ENCODE measurements at places on chromosomes 16 and 17.

- no peak overlapping the region for H3K4me3 ChIP-seq
- no peak for DNase-seq
- no peak overlapping the region for H3K27ac ChIP-seq
- no peaks in the 10 kb centered on the region for H3K27me3 ChIP-seq
- H3K4me1 ChIP-seq = no peaks in the 10 kb centered on the region
These were observed 190.2 kb downstream of the SOX9 start for GRCh38 chr17:72311004-72311403.

DNA sequence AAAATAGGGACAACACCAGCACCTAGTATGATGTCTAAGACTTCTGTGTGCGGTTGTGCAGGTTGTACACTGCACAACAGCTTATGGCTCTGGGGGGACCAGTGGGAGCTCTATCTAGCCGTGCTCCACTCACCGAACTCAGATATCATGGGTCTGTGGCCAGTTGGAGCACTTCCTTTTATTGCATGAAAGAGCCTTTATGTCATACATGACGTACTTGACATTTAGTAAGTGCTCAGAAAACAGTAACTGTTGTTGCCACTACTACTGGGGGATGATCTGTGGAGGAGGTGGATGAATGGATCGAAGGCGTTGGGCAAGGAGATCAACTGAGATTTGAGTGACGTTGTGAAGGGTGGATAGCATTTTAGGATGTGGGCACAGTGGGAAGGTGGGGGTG, 368.8 kb downstream of the SNX29 start:
- no peaks in the 10 kb centered on the region for H3K27me3 ChIP-seq
- no peak overlapping the region for H3K4me3 ChIP-seq
- H3K27ac ChIP-seq = no peak overlapping the region
- no peak for DNase-seq

DNA sequence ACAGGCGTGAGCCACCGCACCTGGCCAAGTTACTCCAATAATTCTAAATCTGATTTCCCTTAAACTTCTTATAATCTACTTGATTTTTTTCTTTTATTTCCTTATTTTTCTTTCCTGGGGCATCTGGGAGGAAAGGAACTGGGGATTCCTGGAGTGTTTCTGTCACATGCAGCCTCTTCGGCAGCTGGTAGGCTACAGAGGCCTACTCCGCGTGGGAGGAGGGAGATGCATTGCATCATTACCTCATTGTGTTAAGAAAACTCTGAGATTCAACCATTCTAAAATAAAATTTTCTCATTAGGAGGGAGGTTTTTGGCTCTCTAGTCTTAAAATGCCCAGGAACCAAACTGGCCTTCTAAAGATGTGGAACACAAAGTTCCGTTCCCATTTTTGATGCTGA, 64.0 kb downstream of the SOX9 start:
- no peak overlapping the region for H3K4me3 ChIP-seq
- no peak overlapping the region for H3K27ac ChIP-seq
- H3K36me3 ChIP-seq = no peaks in the 10 kb centered on the region
- H3K27me3 ChIP-seq = no peaks in the 10 kb centered on the region

- no peaks in the 10 kb centered on the region for H3K27me3 ChIP-seq
- H3K27ac ChIP-seq = no peak overlapping the region
- H3K4me3 ChIP-seq = no peak overlapping the region
These were observed 10.7 kb upstream of the KCNJ2 start for GRCh38 chr17:70158591-70158990.

GRCh38 chr16:68383858-68384257, 64.5 kb downstream of the SMPD3 start:
- no peaks in the 10 kb centered on the region for H3K27me3 ChIP-seq
- H3K27ac ChIP-seq = no peak overlapping the region
- H3K36me3 ChIP-seq = no peaks in the 10 kb centered on the region
- DNase-seq = no peak

DNA sequence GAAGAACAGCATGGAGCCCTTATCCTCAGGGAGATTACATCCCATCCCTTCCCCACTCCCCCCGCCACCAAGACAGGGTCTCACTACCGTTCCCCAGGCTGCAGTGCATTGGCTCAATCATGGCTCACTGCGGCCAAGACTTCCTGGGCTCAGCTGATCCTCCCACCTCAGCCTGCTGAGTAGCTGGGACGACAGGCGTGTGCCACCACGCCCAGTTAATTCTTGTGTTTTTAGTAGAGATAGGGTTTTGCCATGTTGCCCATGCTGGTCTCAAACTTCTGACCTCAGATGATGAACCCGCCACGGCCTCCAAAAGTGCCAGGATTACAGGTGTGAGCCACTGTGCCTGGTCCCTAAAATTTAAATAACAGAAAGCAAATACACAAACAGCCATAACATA, 48.8 kb downstream of the STH start:
- no peak overlapping the region for H3K27ac ChIP-seq
- no peak overlapping the region for H3K4me3 ChIP-seq
- no peak for DNase-seq
- H3K36me3 ChIP-seq = peaks cover 73% of the 10 kb centered on the region
- H3K27me3 ChIP-seq = no peaks in the 10 kb centered on the region

DNA sequence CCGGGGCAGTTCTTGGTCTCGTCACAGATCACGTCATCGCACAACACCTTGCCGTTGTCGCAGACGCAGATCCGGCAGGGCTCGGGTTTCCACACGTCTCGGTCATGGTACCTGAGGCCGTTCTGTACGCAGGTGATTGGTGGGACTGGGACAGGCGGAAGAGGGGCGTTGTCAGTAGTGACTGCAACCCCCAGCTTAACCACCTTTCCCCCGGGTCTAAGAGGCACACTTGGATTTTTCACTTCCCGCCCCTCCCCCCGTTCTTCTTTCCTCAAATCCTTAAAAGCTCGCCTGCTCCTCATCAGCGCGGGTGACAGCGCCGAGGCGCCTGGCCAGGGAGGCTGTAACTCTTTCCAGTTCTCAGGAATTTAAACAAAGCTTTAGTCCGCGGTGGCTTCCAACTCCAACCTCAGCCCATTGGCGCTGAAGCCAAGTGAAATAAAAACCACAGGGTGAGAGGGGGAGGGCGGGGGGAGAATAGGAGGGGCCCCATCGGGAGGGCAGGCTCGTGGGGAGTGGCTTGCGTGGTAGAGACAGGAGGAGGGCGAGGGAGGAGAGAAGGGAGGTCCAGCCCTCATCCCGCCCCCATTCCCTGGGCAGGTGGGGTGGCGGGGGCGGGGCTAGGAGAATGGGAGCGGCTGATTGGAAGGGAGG, 1.5 kb downstream of the COL1A1 start:
- H3K36me3 ChIP-seq = peaks cover 4% of the 10 kb centered on the region
- H3K27me3 ChIP-seq = peaks cover 66% of the 10 kb centered on the region
- H3K4me1 ChIP-seq = peaks cover 16% of the 10 kb centered on the region

GRCh38 chr17:45119964-45120363, 12.4 kb downstream of the PLCD3 start:
- no peaks in the 10 kb centered on the region for H3K4me1 ChIP-seq
- no peak overlapping the region for H3K27ac ChIP-seq
- DNase-seq = no peak
- no peak overlapping the region for H3K4me3 ChIP-seq
- peaks cover 2% of the 10 kb centered on the region for H3K36me3 ChIP-seq

DNA sequence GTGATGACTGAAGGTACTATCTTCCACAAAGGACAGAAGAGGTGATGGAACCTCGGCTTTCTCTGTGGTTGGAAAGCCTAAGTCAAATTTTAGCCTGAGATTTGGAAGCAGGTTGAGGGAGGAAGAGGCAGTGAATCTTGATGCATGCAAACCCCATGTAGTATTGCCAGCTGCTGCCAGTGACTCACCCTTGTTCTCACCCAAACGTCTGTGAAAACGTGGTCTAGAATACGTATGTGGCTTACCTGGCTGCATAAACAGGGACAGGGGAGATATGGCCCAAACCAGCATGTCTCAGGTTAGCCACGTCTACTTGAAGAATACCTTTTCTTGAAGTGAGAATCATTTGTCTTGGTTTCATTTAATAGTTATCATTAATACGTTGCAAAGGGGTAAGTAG, 438.0 kb upstream of the MAF start:
- DNase-seq = no peak
- H3K4me1 ChIP-seq = no peaks in the 10 kb centered on the region
- H3K36me3 ChIP-seq = peaks cover 3% of the 10 kb centered on the region
- H3K27me3 ChIP-seq = peaks cover 44% of the 10 kb centered on the region

- no peaks in the 10 kb centered on the region for H3K27me3 ChIP-seq
- DNase-seq = no peak
- peaks cover 49% of the 10 kb centered on the region for H3K36me3 ChIP-seq
- H3K4me1 ChIP-seq = peaks cover 32% of the 10 kb centered on the region
- H3K27ac ChIP-seq = peak overlapping the region; percentile 63
- peak overlapping the region; percentile 56 for H3K4me3 ChIP-seq
These were observed 2.9 kb upstream of the P4HB start for GRCh38 chr17:81863123-81863675.

DNA sequence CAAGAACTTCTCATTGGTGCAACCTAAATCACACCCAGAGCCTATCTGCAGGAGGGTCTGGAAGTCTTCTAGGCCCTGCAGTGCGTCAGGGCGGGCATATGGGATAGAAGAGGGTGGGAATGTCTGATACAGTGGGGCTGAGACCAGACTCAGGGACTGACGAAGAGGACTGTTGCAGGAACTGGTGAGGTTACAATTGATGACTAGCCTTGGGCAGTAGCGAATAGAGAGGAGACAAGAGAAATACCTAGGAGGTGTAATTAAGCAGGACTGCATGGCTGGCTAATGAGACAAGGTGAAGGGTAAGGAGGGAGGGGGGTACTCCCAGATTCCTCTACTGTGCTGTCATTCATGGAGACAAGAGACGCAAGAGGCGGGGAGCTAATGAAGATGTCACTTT, 91.3 kb downstream of the WWP2 start:
- H3K4me1 ChIP-seq = peaks cover 10% of the 10 kb centered on the region
- H3K27me3 ChIP-seq = no peaks in the 10 kb centered on the region
- H3K27ac ChIP-seq = no peak overlapping the region
- H3K36me3 ChIP-seq = peaks cover 20% of the 10 kb centered on the region

DNA sequence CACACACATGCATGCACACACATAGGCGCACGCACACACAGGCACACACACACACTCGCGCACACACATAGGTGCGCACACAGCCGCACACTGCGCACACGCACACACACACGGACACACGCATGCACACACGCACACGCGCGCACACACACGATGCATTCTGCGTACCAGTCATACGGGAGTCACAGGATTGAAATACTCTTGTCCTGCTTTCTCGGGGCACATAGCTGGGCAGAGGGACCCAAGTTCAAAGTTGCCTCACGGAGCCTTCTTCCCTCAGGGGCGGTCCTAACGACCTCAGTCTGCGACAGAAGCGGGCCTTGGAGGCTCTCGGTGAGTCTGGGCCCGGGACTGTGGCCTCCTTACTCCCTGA, 56.0 kb downstream of the MRM1 start:
- DNase-seq = no peak
- H3K4me3 ChIP-seq = peak overlapping the region; percentile 58
- H3K36me3 ChIP-seq = no peaks in the 10 kb centered on the region
- H3K27ac ChIP-seq = no peak overlapping the region
- peaks cover 79% of the 10 kb centered on the region for H3K27me3 ChIP-seq

DNA sequence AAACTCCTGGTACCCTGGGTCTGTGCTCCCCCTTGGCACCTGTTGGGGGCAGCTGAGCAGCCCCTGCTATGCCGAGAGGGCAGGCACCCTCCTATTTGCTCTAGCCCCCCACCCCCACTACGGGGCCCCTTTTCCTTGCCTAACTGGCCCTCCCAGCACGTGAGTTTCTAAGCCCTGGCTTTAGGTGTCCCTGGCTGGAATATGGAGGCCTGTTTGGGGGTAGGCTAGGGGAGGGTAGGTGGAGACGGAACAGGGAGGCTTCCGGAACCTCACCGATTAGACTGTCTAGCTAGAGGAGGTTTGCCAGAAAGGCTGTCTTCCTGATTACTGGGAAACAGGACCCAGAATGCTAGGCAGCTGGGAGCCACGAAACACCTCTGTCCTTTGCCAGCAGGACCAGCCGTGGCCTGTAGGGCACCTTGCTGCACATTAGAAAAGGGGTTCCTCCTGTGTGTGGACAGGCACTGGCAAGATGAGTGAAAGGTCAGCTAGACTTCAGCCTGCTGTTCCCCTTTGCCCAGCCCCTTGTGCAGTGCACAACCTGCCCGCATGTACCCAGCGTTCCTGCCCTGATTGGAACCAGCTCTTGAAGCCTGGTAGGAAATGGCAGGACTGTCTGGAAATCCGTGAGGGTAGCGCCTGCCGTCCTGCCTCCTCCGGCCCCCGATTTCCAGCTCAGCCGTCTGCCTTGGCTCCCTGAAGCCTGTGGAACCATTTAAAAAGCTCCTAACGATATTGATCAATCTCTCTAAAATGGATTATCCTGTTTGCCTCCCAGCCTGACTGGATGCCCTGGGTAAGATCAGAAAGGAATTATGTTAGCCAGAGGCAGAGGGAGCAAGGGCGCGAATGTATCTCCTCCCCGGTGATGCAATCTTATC, 83.4 kb upstream of the GSE1 start:
- DNase-seq = no peak
- no peak overlapping the region for H3K4me3 ChIP-seq
- H3K27ac ChIP-seq = no peak overlapping the region

DNA sequence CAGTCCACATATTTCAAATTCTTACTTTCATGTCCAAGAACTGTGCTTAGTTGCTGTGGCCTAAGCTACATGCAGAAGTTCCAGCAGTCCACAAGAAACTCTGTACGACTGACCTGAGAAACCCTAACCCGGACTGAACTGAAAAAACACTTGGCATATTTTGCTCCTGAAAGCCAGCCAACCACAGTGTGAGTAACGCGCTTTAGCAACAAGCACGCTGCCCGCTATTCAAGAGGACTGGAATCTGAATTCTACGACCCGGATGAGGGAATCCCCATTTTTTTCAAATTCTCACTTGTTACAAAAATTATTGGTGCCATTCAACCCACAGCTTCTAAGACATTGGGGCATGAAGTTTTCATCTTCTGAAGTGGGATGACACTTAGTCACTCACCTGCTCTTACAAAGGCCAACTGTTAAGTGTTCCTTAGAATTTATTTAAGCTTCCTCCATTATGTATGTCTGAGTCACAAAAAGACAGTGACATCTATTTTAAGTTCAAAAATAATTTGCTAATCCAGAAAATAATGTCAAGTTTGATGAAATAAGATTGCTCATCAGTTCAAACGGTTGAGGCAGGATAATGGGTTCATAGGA, 78.7 kb downstream of the CDYL2 start:
- peaks cover 6% of the 10 kb centered on the region for H3K36me3 ChIP-seq
- no peaks in the 10 kb centered on the region for H3K27me3 ChIP-seq
- peaks cover 47% of the 10 kb centered on the region for H3K4me1 ChIP-seq
- H3K4me3 ChIP-seq = no peak overlapping the region
- no peak for DNase-seq
